ENCODE measurements at places on chromosomes 2 and 18.

- H3K4me3 ChIP-seq: peak overlapping the region; percentile 43
- peak overlapping the region; percentile 85 for H3K27ac ChIP-seq
- H3K36me3 ChIP-seq: no peaks in the 10 kb centered on the region
- peak; percentile 88 for DNase-seq
Observed at GRCh38 chr2:9655441-9656269, 24.9 kb upstream of the YWHAQ start.

- no peaks in the 10 kb centered on the region for H3K4me1 ChIP-seq
- H3K27ac ChIP-seq: no peak overlapping the region
- H3K4me3 ChIP-seq: no peak overlapping the region
- no peaks in the 10 kb centered on the region for H3K36me3 ChIP-seq
Observed at GRCh38 chr2:209876211-209876610, 104.6 kb downstream of the UNC80 start.

DNA sequence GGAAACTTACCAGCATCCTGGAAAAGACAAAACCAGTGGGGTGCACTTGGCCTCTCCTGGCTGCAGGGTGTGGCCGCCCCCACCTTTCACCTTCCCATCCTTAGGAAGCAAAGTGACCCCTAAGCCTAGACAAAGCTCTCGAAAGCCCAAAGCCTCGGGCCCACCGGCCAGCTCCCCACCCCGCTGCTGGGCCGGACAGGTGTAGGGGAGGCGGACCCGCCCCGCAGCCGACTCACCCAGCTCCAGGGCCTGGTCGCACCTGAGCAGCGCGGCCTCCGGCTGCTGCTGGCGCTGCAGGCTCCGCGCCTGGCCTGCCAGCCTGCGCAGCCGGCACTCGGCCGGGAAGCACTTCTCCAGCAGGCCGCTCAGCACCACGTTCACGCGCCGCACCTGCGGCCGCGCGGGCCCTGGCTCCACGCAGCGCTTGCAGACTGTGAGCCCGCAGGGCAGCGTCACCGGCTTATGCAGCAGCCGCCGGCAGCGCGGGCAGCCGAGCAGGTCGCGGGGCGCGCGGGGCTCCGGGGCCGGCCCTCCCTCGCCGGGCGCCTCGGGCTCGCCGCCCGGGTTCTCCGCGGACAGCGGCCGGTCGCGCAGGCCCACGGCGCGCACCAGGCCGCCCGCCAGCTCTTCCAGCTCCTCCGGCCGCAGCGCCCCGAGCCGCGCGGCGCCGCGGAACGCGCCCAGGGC lies 979 bp downstream of the LONRF2 start:
- H3K27ac ChIP-seq: no peak overlapping the region
- no peak overlapping the region for H3K4me3 ChIP-seq
- peaks cover 53% of the 10 kb centered on the region for H3K27me3 ChIP-seq
- peaks cover 3% of the 10 kb centered on the region for H3K36me3 ChIP-seq

DNA sequence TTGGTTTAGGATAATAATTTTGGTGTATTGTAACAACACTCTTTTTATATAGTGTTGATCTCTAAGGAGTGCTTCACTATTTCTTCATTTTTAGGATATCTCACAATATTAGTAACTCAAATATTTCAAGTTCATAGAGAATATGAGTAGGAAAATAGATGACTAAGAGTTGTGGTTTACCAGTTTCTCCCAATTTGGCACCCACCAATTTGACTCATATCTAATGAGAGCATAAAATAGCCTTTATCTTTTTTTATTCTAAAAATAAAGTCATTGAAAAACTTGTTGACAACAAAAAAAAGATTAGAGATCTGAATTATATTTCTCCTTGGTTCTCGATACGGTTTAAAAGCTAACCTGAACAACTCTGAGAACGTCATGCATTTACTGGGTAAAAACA lies 204.0 kb downstream of the PARD3B start:
- H3K4me1 ChIP-seq: peaks cover 5% of the 10 kb centered on the region
- no peaks in the 10 kb centered on the region for H3K27me3 ChIP-seq
- H3K27ac ChIP-seq: no peak overlapping the region
- H3K4me3 ChIP-seq: no peak overlapping the region
- H3K36me3 ChIP-seq: no peaks in the 10 kb centered on the region

DNA sequence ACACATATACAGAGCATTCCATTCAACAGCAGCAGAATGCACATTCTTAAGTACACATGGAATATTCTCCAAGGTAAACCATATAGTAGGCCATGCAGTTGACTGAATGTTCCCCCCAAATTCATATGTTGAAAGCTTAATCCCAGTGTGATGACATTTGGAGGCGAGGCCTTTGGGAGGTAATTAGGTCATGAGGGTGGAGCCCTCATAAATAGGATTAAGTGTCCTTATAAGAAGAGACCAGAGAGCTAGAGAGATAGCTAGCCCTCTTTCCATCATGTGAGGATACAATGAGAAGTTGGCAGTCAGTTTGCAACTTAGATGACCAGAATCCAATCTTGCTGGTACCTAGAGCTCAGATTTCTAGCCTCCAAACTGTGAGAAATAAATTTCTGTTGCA lies 27.6 kb downstream of the TMEM185B start:
- H3K36me3 ChIP-seq: peaks cover 8% of the 10 kb centered on the region
- H3K27ac ChIP-seq: no peak overlapping the region
- H3K27me3 ChIP-seq: no peaks in the 10 kb centered on the region
- DNase-seq: no peak
- no peaks in the 10 kb centered on the region for H3K4me1 ChIP-seq

DNA sequence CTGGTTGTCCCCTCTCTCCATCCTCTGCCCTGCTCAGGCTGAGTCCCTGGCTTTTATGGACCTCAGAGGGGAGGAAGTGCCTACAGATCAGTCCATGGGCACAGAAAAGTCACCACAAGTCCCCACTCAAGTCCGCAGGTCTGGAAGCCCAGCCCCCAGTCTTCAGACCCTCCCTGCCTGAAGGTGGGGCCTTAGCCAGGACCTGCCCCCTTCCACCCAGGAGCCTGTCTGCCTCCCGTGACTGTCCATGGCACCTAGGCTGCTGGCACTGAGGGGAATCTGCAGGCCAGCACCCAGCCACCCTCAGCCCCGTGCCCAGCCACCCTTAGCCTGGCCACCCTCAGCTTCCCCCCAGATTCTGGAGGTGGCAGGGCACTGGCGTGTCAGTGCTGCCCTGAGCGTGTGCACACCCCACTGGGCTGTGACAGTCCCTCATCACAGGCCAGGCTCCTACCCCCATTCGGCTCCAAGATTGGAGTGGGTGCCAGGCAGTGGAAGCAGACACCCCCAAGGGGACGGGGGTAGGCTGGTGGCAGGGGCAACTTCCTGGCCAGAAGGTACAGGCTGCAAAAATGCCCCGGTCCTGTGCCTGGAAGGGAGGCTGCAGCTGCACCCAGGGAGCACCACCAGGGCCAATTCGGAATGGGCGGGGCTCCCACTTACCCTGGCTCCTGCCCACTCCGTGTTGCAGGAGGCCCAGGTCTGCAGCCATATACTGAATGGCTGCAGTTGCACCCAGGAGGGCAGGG lies 154.7 kb upstream of the RMP24 start:
- H3K27ac ChIP-seq: no peak overlapping the region
- peaks cover 14% of the 10 kb centered on the region for H3K27me3 ChIP-seq
- no peak for DNase-seq
- H3K4me1 ChIP-seq: no peaks in the 10 kb centered on the region

- no peaks in the 10 kb centered on the region for H3K27me3 ChIP-seq
- no peak overlapping the region for H3K4me3 ChIP-seq
- peaks cover 16% of the 10 kb centered on the region for H3K36me3 ChIP-seq
- no peak overlapping the region for H3K27ac ChIP-seq
- DNase-seq: no peak
Observed at GRCh38 chr2:203400805-203401585, 72.8 kb downstream of the ABI2 start.

DNA sequence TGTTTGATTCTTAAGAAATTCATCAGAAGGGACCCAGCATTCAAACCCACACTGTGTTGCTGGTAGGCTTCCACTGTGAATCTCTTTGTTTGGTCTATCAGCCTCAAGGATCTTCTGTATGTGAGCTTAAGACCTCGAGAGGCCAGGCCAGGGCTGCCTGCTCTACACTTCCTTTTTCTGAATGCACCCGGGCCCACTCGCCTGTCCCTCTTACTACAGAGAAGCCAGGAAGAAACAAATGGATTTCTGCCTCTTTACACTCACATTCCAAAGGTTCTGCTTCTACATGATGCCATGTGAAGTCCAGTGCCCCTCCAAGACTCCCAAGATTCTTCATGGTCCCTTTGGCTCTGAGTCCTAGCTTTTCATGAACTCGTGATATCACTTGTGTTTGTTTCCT lies 25.4 kb upstream of the MRPL19 start:
- H3K4me1 ChIP-seq: no peaks in the 10 kb centered on the region
- peaks cover 13% of the 10 kb centered on the region for H3K27me3 ChIP-seq
- H3K27ac ChIP-seq: no peak overlapping the region
- H3K36me3 ChIP-seq: no peaks in the 10 kb centered on the region
- H3K4me3 ChIP-seq: no peak overlapping the region

DNA sequence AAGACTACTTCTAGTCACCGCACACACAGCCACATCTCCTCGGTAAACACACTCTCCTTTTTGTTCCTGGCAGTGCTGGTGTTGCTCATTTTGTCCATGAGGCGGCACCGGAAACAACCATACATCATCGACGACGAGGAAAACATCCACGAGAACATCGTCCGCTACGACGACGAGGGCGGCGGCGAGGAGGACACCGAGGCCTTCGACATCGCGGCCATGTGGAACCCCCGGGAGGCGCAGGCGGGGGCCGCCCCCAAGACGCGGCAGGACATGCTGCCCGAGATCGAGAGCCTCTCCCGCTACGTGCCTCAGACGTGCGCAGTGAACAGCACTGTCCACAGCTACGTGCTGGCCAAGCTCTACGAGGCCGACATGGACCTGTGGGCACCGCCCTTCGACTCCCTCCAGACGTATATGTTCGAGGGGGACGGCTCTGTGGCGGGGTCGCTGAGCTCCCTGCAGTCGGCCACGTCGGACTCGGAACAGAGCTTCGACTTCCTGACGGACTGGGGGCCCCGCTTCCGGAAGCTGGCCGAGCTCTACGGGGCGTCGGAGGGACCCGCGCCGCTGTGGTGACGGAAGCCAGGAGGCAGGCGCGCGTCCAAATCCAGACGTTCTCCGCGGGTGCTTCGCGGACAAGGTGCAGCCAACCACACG lies 221.0 kb downstream of the CDH20 start:
- DNase-seq: peak; percentile 56
- peak overlapping the region; percentile 60 for H3K27ac ChIP-seq
- H3K4me1 ChIP-seq: peaks cover 4% of the 10 kb centered on the region
- H3K4me3 ChIP-seq: peak overlapping the region; percentile 65
- H3K36me3 ChIP-seq: no peaks in the 10 kb centered on the region

DNA sequence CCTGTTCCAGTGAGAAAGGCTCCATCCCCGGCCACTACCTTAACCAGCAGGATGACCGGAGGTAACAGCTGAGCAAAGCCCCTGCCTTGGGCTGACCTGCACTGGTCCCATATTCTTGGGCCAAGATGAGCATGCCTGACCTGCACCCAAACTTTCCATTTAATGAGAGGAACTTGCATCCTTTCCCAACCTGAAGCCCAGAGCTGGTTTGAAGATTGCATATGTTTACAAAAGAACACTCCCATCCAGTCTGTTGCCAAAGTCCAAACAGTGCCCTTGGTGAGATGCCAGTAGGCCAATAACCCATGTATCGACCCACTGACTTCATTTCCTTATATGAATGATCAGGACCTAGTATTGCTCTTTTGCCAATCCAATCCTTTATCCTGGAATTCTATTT lies 5.5 kb upstream of the NPAS2 start:
- peaks cover 5% of the 10 kb centered on the region for H3K27me3 ChIP-seq
- DNase-seq: no peak
- no peaks in the 10 kb centered on the region for H3K36me3 ChIP-seq
- H3K4me1 ChIP-seq: peaks cover 35% of the 10 kb centered on the region
- H3K4me3 ChIP-seq: no peak overlapping the region

DNA sequence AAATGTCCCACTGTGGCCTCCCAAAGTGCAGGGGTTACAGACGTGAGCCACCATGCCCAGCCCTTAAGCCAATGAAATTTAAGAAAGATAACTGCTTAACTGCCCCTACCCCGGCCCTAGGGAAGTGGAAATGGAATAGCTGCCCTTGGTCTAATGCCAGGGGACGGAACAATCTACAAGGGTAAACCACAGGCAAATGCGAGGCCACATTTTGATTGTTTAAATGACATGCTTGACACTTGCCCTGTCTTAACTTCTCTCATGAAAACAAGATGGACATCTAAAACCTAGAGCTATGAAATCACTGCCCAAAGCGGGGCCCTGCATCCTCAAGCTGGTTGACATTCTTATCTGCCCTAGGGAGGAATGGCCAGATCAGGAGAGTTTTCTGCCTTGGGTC lies 5.5 kb upstream of the ITSN2 start:
- peaks cover 4% of the 10 kb centered on the region for H3K4me1 ChIP-seq
- no peak overlapping the region for H3K27ac ChIP-seq
- H3K4me3 ChIP-seq: no peak overlapping the region

DNA sequence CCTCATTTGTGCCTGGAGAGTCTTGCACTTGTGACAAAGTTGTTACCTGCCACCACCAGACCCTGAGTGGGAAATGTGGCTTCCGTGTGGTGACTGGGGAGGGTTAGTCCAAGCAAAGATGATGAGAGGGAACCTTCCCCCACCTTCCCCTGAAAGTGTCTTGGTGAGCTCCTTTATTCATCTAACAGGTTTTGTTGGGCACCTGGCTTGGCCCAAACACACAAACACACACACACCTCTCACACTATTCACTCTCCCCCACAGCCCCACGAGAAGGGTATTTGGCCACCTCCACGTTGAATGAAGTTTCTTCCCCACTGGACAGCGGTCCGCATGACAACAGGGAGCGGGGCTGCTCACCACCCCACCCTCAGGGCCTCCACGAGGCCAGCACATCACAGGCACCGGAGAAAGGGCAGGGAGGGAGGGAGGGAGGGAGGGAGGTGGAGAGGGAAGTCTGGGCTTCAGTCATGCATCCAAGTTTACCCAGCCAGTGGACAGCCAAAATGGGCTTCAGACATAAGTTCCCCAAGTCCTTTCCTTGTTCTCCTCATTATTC lies 1.4 kb downstream of the CIB4 start:
- no peaks in the 10 kb centered on the region for H3K4me1 ChIP-seq
- peaks cover 17% of the 10 kb centered on the region for H3K27me3 ChIP-seq
- no peak overlapping the region for H3K4me3 ChIP-seq
- no peak for DNase-seq

DNA sequence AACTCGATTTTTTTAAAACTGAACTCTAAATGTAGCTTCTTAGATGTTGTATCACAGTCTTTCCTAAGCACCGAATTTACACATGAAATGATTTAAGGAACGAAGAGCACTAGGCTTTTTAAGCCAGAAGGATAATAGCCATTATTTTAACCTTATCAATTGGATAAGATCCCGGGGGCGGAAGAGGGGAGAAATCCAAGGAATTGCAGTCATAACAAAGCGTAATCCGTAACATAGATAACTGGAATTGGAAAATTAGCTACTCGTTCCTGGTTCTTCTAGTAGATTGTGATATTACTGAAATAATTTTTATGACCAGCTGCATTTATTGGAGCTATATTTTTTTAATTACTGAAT lies 988 bp upstream of the KANSL1L start:
- peaks cover 2% of the 10 kb centered on the region for H3K27me3 ChIP-seq
- peaks cover 26% of the 10 kb centered on the region for H3K4me1 ChIP-seq
- peak overlapping the region; percentile 87 for H3K4me3 ChIP-seq
- H3K27ac ChIP-seq: no peak overlapping the region
- DNase-seq: no peak

GRCh38 chr18:36334798-36335197 lies 37.3 kb downstream of the FHOD3 start:
- H3K4me1 ChIP-seq: no peaks in the 10 kb centered on the region
- no peak overlapping the region for H3K27ac ChIP-seq
- peaks cover 9% of the 10 kb centered on the region for H3K27me3 ChIP-seq
